ENCODE measurements at places on chromosomes 3 and 15.

GRCh38 chr3:141021261-141021660 lies 29.9 kb upstream of the SPSB4 start:
- no peak for DNase-seq

GRCh38 chr15:82126346-82126745 lies 80.5 kb upstream of the MEX3B start:
- no peak for DNase-seq

GRCh38 chr15:59291213-59291549 lies 81.5 kb downstream of the MYO1E start:
- no peak for DNase-seq

DNA sequence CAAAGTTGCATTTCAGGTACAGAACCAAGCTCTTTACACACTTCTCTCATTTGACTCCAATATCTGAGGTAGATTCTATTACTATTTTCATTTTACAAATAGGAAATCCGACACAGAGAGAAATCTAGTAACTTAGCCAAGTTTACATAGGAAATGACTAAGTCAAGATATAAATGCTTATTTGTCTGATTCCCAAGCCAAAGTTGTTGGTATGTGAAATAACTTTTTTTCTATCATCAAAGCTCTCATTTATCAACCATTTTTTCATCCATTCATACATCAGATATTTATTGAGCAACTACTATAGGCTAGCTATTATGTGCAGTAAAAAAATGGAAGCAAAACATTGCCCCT lies 89.2 kb upstream of the MITF start:
- no peak for DNase-seq

GRCh38 chr3:169082076-169082475 lies 581.4 kb downstream of the MECOM start:
- DNase-seq, result no peak

DNA sequence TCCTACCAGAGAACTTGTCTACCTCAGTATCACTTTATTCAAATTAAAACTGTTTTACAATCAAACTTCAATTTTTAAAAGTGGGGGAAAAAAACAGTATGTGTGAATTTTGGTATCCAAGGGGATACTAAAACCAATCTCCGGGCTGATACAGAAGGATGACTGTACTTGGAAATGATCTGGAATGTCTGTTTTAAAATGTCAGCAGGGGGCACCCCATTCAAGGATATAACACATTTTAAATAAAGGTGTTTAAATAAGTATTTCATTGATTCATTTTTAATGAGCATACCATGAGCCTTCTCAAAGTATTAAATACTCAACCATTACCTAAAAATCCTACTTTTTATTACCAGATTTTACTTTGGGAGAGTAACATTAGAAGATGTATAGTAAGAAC lies 67.9 kb downstream of the ULK4 start:
- no peak for DNase-seq

DNA sequence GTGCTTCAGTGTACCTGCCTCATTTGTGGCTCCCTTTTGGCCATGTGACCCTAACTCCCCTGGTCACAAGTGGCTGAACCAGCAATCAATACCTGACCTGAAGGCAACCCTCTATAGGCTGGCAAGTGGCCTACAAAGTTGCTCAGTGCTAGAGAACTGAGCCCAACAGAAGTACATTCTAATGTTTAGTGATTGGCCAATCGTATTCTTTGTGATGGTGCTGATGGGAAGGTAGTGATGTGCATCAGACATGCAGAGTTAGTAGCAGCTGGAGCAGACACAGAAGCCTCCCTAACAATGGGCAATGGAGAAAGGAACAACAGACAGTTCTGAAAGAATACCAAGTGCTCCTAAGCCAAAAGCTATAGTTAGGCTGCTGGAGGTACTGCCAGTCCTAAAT lies 10.4 kb upstream of the ATOSA start:
- no peak for DNase-seq

GRCh38 chr3:106144030-106144429 lies 275.2 kb upstream of the CBLB start:
- DNase-seq, result no peak

- DNase-seq, result no peak
Measured at GRCh38 chr3:115286529-115287197, 139.6 kb upstream of the ZBTB20 start.
